ENCODE measurements at places on chromosomes 4 and X.
A peak's percentile ranks its signal among the peaks of the same experiment; 100 is the strongest.

GRCh38 chrX:111047575-111047974 is 48.4 kb upstream of the PAK3 start:
- DNase-seq: no peak

- DNase-seq: no peak
Observed at GRCh38 chrX:37958525-37959211, 47.7 kb upstream of the SYTL5 start.

GRCh38 chr4:146238107-146238506 is 23.8 kb downstream of the REELD1 start:
- DNase-seq: no peak

- DNase-seq: no peak
Observed at GRCh38 chr4:55509266-55509665, 37.4 kb downstream of the CLOCK start.

- DNase-seq: no peak
Observed at GRCh38 chrX:123487236-123487635, 245.6 kb downstream of the THOC2 start.

GRCh38 chr4:104976262-104976661 is 170.4 kb upstream of the TET2 start:
- no peak for DNase-seq

DNA sequence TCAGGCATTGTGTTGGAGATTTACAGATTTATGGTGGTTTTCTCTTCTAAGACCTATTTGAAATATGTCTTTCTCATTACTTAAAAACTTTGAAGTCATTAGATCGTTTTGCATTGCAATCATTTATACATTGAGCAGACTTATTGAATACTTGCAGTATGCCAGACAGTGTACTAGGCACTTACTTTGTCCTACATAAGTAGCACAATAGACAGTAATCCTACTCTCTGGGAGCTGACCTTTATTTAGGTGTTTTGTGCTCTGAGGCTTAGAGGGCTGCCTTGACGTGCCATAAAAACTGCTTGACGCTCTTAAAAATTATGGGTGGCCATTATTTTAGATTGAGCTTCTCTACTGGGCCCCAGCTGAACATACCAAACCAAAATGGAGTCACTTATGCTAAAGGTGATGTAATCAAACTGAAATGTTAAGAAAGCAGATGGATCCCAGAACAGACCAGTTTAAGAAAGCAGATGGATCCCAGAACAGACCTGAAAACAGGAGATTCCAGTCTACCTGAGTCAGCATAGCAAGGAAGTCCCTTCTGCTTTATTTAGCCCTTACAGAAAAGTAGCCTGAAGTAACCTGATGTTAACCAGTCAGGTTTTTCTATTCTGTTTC is 42.4 kb downstream of the PTTG2 start:
- DNase-seq: no peak

GRCh38 chr4:6120361-6120760 is 80.0 kb downstream of the JAKMIP1 start:
- no peak for DNase-seq

DNA sequence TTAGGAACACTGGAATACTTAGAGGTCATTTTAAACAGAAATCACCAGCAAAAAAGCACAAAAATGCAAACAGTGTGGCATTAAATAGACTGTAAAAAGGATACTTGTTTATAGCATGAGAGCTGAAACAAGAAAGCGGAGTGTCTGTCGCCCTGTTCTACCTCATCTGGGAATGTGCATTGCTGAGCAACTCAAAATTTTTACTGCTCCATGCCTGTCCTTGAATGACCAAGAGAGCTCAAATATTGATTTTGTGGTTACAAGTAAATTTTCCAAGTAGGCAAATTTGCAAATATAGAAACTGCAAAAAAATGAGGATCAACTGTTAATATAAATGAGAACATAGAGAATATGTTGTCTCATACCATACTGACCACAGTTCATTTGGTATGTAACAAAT is 25.5 kb downstream of the AP1AR start:
- DNase-seq: no peak

DNA sequence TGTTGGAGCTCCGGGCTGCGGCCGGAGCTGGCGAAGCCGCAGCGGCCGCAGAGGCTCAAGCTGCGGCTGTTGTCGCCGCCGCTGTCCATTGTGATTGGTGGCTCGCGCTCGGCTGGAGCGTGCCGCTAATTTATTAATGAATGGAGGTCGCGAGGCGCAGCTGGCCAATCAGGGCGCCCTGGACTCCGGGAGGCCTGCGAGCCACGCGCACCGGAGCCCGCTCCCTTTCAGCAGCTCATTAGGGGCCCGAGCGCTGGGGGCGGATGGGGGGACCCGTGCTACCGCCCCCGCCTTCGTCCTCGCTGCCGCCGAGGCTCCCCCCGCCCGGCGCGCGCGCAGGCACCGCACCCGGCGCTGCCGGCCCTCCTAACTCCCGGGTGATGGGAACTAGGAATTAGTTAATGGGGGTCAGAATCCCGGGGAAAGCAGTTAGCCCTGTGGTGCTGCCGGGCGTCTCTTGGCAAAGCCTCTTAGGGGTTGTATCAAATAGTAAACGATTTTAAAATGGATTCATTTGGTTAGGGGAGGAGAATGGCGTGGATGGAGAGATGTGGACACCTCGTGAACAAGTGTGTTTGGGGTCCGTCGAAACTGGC is 589 bp upstream of the NEUROG2 start:
- DNase-seq: no peak

- no peak for DNase-seq
Observed at GRCh38 chr4:11954093-11954492, 525.4 kb upstream of the HS3ST1 start.

- no peak for DNase-seq
Observed at GRCh38 chrX:10929747-10930146, 181.4 kb upstream of the HCCS start.

GRCh38 chr4:169440446-169440845 is 169.7 kb upstream of the SH3RF1 start:
- DNase-seq: no peak

DNA sequence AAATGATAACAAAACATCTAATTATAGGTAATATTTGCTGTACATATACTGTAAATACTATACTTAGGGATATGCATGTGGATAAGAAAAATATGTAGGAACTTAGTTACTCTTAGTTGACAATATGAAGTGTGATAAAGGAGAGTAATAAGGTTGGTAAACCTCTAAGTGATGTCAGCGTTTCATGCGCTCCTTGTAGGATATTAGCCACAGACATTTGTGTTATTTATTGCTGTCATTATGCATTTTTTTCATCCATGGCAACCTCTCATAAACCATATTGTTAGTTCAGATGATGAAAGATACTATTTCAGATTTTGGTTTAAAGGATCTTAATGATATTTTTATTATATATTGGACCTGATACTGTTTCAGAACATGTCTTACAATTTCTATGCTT is 298.1 kb upstream of the PITX2 start:
- DNase-seq: no peak

DNA sequence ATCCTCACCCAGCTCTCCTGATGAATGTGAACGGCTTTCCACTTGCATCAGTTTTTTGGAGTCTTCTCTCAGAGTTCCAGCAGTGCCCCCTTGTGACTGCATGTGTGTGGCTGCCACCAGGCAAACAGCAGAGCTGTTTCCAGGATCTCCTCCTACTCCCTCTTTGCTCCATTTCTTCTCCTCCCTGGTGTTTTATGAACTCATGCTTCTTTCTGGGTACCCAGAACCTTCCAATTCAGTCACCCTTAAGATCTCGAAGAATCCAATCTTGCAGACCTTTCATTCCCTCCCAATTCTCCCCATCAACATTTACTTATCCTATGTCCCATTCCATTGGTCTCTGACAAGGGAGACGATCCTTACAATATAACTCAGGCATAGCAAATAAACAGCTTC is 6.8 kb upstream of the TCEANC start:
- DNase-seq: no peak

- no peak for DNase-seq
Observed at GRCh38 chrX:113192418-113192817, 351.8 kb upstream of the AMOT start.

DNA sequence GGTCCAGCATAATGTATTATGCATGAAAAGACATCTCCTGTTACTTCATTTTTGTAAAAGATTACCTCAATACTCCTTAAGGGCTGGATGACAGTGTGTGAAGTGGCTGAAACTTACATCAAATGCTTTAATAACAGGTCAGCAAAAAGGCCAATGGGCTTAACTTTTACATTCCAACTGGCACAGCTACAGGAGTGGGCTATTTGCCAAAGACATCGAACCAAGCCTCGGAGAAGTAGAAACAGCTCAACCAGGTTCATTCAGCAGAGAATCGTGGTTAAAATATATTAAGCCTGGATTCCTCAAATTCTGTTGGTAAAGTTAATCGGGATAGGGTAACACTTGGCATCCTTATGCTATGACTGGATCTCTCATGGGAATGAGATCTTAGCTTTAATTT is 639.7 kb downstream of the TRIML1 start:
- no peak for DNase-seq

- DNase-seq: no peak
Observed at GRCh38 chrX:135484641-135485289, 35.7 kb upstream of the INTS6L start.

DNA sequence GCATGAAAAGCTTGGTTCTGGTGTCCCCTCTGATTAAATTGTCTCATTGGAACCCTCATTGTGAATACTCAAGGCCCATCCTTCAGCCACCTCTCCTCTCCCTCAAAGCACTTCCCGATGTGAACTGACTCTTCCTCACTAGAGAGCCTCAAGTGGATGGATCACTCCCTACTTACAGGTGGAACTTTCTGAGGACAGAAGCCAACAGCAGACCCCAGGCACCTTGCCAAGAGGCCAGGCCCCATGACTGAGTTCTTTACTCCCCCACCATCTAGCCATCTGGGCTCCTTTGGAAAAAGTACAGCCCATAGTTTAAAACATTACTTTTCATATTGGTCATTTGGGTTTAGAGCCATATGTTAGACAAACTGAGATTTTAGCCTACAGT is 224.1 kb downstream of the SHROOM3 start:
- no peak for DNase-seq

GRCh38 chr4:87011340-87012034 is 76.7 kb downstream of the AFF1 start:
- DNase-seq: no peak

DNA sequence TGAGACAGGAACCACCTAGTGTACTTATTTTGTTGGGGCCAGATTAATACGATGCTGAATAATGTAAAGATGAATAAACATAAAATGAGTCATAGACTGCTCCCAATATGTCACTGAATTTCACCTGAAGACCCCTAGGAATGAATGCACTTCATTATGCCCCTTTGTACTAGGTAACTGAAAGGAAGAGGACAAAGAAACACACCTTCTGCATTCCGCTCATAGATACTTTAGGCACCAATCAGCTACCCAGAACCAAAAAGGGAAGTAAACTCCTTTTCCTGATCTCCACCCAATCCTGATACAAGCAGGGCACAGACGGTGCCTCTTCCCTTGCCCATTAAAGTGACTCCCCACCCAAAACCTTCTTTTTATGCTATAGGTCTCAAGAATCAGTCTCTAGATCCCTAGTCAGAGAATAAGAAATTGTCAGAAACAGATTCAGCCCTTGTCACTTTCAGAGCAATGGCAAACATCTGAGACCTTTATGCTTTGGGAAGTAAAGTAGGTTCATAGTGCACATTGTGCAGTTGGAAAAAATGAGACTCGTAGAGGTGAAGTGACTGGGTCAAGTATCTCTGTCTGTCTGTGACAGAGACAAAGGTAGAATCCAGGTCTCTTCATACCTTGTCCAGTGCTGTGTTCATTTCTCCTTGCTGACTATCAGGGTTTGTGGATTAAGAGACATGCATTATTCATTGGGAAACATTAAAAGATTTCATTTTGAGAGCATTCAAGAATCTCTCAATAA is 2.3 kb downstream of the GPR174 start:
- peak; percentile 30 for DNase-seq

DNA sequence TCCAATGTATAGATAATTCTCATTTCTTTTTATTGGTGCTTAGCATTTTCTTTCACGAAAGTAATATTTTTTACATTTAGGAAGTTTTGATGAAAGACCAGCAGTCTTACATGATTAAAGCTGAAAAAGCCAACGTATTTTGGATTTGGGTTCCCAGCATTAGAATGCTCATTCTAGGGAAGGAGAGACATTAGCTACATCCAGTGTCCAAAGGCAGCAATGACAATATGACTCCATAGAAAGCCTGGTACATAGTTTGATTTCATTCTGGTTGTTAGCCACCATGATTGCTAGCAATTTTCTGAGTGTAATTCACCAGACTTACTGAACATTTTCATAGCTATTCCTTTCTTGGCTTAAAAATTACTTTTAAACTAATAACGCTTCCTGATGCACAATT is 1397.5 kb downstream of the PCDH7 start:
- no peak for DNase-seq

- DNase-seq: no peak
Observed at GRCh38 chr4:158411269-158411668, 110.4 kb upstream of the RXFP1 start.

- DNase-seq: peak; percentile 83
Observed at GRCh38 chr4:67762086-67762485, 7.9 kb upstream of the GNRHR start.

- no peak for DNase-seq
Observed at GRCh38 chr4:55618546-55619143, 17.5 kb downstream of the NMU start.

DNA sequence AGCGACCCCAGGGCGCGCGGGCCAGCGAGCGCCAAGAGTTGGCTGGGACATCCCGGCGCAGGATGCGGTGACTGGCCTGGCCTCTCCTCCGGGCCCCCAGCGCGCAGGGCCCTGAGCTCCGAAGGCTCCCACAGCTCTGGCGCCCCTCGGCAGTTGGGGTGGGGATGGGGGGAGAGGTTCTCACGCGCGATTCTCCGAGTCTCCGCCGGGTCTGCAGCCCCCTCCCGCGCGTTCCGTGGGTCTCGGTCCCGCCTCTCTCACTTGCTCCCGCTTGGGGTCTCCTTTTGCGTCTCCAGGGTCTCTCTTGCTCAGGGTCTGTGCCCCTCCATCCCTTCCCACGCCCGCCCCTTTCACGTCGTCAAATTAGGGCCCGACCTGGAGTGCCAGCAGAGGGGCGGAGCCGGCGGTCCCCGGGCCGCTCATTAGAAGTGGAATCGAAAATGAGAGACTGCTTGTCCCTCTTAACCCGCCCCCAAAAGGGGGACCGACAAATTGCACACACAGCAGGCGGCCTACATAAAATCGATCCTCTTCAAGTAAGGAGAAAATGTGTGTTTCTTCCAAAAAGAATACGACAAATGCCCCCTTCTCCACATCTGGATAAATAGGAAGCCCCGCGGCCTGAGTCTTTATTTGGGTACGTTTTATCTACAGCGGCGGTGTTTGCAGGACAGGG is 877 bp upstream of the NKX1-1 start:
- no peak for DNase-seq

DNA sequence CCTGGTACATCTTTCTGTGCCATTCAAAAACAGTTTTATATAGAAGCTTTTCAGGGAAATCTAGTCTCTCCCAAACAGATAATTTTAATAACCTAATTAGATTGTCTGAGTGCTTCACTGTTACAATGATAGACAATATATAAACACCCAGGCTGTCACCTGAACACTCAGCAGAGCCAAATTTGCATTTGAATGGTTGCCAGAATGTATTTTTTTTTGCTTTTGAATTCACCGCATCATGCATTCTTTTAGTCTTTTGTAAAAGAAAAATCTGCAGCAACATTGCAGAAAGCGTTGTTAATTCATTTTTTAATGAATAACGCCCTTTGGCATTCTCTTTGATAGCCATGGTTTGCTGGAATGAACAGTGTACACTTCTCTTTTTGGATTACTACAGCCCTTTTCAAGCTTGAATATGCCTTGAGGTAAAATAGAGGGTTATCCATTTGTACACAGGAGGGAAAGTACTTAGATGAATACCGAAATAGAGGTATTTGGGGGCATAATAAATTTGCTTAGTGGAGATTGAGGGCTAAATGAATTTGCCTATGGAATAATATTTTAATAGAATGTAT is 175.0 kb upstream of the EPHA5 start:
- DNase-seq: no peak

- no peak for DNase-seq
Observed at GRCh38 chr4:114879916-114880669, 233.3 kb downstream of the NDST4 start.
